H9 (cell line): ENCODE measurements at places on chromosomes 4 and X. TPM values are rescaled to one million over a fixed set of nuclear protein-coding genes. Genes with fewer than 3 reads are reported as not detected.

ENAM gene
- not detected in 2 replicates for total RNA-seq

CNGA1 gene
- 1.0 and 1.4 TPM in 2 replicates for total RNA-seq

PRRG3 gene
- 2.7 and 4.9 TPM in 2 replicates for total RNA-seq

GRCh38 chr4:176837169-176837895 is 44.6 kb upstream of the VEGFC start:
- H3K4me1 ChIP-seq, result no peaks in the 10 kb centered on the region
- DNase-seq, result no peak
- H3K4me3 ChIP-seq, result no peak overlapping the region
- no peak overlapping the region for H3K27ac ChIP-seq
- no peaks in the 10 kb centered on the region for H3K36me3 ChIP-seq

DNA sequence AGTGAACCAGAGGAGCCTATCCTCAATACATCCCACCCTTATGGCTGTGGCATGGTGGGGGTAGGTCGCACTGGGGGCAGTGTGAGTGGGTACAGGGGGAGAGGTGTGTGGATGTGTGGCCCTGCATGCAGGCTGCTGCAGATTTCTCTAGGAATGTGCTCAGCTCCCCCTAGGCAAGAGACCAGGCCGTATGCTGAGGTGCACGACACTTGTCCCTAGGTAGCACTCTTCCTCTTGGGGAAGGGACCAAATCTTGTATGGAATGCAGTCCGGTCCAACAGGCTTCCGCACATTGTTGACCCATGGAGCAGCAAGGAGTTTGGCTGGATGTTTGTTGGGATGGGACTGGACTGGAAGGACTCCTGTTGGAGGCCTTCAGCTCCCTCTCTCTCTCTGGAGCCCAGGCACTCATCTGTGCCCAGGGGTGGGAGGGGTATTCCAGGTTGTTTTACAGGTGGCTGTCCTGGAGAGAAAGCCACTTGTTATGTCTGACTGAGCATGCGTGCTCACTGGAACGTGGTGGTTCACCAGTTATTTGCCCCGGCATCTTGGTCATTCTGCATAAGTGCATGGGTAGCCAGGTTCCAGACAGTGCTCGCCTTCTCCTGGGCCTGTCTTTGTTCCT is 55.1 kb downstream of the NBDY start:
- no peaks in the 10 kb centered on the region for H3K27me3 ChIP-seq
- H3K4me3 ChIP-seq, result no peak overlapping the region; the same call in 2 of the 3 replicates
- no peaks in the 10 kb centered on the region for H3K4me1 ChIP-seq
- H3K27ac ChIP-seq, result no peak overlapping the region
- peaks cover 41% of the 10 kb centered on the region for H3K36me3 ChIP-seq

DNA sequence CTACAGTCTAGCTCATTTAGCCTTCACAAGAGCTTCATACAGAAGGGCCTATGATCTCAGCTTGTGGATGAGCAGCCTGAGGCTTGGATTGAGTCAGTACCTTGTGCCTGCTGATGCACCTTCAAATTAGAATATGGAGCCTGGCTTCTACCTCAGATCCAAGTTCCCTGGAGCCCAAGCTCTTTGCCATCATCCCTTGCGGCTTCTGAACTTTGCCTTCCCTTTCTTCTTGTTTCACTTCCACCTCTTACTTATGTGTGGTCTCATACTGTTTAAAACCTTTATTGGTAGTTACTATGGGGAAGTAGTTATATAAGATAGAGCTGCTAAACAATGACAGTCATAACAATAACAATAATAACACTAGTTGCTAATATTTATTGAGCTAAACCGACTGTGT is 84.3 kb upstream of the AFF2 start:
- DNase-seq, result no peak
- no peak overlapping the region for H3K27ac ChIP-seq
- H3K36me3 ChIP-seq, result no peaks in the 10 kb centered on the region
- no peaks in the 10 kb centered on the region for H3K4me1 ChIP-seq
- H3K27me3 ChIP-seq, result no peaks in the 10 kb centered on the region

GRCh38 chrX:1094566-1095333 is 117.7 kb downstream of the CRLF2 start:
- H3K27me3 ChIP-seq, result no peaks in the 10 kb centered on the region
- H3K27ac ChIP-seq, result no peak overlapping the region
- H3K4me3 ChIP-seq, result no peak overlapping the region
- no peak for DNase-seq
- H3K4me1 ChIP-seq, result no peaks in the 10 kb centered on the region
- peaks cover 2% of the 10 kb centered on the region for H3K36me3 ChIP-seq

DNA sequence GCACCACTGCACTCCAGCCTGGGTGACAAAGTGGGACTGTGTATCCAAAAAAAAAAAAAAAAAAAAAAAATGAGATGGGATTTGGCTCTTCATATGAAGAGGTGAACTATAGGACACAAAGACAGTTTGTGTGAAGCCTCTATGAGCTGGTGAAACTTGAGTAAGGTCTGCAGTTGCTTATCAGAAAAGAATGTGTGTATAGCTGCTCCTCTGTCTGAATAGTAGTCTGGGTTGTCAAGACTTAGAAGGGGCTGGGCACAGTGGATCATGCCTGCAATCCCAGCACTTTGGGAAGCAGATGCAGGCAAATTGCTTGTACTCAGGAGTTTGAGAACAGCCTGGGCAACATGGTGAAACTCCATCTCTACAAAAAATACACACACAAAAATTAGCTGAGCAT is 82.8 kb downstream of the ARSF start:
- no peak for DNase-seq
- no peaks in the 10 kb centered on the region for H3K4me1 ChIP-seq
- no peak overlapping the region for H3K4me3 ChIP-seq
- H3K27me3 ChIP-seq, result no peaks in the 10 kb centered on the region

GRCh38 chrX:1491851-1492349 is 39.2 kb upstream of the ASMTL start:
- peak; percentile 77 for DNase-seq
- H3K4me1 ChIP-seq, result no peaks in the 10 kb centered on the region; the same call in 1 of the 2 replicates
- no peaks in the 10 kb centered on the region; the same call in 1 of the 2 replicates for H3K36me3 ChIP-seq
- H3K27ac ChIP-seq, result no peak overlapping the region
- no peak overlapping the region for H3K4me3 ChIP-seq
- no peaks in the 10 kb centered on the region for H3K27me3 ChIP-seq

- no peaks in the 10 kb centered on the region; the same call in 1 of the 2 replicates for H3K4me1 ChIP-seq
- H3K4me3 ChIP-seq, result no peak overlapping the region
- DNase-seq, result peak; percentile 36
These were observed 329.7 kb upstream of the GATB start for GRCh38 chr4:152090543-152090942.

DNA sequence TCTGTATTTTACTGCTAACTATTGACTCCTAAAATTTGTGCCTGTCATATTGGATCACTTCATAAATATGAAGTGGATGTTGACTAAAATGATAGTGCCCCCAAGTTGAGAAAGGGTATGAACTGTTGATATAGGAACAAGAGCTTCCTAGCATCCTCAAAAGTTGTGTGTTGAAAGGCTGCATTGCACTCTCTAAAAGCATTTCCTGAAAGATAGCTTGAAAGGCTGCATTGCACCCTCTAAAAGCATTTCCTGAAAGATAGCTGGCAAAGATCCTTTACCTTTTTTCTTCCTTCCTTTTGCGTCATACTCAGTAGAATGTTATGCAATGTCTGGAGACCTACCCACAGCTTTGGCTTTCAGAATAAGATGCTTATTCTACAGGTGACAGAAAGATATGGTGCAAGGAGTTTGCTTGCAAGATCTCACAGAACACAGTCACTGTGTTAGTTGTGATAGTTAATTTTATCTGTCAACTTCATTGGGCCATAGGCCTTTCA is 274.6 kb upstream of the GALNTL6 start:
- H3K27ac ChIP-seq, result no peak overlapping the region
- H3K36me3 ChIP-seq, result no peaks in the 10 kb centered on the region
- no peak overlapping the region for H3K4me3 ChIP-seq
- no peak for DNase-seq
- no peaks in the 10 kb centered on the region for H3K4me1 ChIP-seq

- H3K4me3 ChIP-seq, result no peak overlapping the region
- H3K4me1 ChIP-seq, result no peaks in the 10 kb centered on the region
- DNase-seq, result no peak
- no peaks in the 10 kb centered on the region; the same call in 2 of the 3 replicates for H3K36me3 ChIP-seq
- no peak overlapping the region for H3K27ac ChIP-seq
These were observed 1381.5 kb upstream of the AGA start for GRCh38 chr4:178823673-178824295.
